ENCODE measurements at places on chromosomes 11 and 22.

DNA sequence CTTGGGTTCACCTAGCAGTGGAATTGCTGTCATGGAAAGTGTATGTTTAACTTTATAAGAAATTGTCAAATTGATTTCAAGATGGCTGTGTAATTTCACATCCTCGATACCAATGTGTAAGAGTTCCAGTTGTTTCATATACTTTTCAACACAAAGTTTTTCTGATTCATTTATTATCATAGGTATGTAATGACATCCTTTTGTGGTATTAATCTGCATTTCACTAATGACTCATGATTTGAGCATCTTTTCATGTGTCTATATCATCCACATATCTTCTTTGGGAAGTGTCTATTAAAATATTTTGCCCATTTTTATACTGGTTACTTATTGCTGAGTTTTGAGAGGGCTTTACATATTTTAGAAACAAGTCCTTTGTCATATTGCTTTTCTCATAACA lies 17.0 kb upstream of the GLYATL1B start:
- no peak for DNase-seq

DNA sequence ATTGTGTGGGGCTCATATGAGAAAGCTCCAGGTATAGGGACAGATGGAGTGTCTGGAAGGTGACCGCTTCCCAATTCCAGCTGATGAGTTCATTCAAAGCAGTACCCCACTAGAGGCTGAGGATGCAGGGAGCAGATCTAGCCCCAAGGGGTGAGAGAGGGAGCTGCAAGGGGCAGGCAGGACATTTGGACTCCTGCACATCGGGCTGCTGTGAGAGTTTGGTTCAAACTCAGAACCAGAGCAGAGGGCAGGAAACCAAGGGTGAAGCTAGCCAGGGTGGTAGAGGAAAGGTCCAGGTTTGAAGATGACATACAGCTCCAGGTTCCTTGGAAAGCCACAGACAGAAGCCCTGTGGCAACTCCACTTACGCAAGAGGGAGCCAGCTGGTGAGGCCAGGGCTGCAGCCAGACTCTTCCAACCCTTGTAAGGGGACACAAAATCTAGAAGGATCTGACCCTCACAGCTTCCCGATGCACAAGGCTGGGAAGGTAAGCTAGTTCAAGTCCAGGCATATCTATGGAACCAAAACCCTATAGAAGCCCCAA lies 1.9 kb downstream of the CSNK2A3 start:
- no peak for DNase-seq

GRCh38 chr11:65473278-65473860 lies 25.5 kb upstream of the MALAT1 start:
- DNase-seq, result no peak

DNA sequence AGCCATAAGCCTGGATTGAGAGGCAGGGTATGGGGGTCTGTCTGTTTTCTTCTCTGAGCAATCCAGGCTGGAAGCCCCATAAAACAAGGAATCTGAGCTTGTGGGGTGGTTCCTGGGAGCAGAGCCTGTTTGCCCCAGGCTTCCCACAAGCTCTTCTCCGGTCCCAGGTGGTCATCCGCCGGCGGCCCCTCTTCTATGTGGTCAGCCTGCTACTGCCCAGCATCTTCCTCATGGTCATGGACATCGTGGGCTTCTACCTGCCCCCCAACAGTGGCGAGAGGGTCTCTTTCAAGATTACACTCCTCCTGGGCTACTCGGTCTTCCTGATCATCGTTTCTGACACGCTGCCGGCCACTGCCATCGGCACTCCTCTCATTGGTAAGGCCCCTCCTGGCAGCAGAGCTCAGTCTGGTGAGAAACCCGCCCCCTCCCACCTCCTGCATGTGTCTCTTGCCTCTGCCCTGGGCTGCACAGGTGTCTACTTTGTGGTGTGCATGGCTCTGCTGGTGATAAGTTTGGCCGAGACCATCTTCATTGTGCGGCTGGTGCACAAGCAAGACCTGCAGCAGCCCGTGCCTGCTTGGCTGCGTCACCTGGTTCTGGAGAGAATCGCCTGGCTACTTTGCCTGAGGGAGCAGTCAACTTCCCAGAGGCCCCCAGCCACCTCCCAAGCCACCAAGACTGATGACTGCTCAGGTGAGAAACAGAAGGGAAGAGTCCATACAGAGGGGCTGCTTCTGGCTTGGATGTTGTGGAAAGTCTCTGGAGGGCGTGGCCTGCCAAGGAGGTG lies 11.6 kb downstream of the HTR3A start:
- DNase-seq, result no peak

DNA sequence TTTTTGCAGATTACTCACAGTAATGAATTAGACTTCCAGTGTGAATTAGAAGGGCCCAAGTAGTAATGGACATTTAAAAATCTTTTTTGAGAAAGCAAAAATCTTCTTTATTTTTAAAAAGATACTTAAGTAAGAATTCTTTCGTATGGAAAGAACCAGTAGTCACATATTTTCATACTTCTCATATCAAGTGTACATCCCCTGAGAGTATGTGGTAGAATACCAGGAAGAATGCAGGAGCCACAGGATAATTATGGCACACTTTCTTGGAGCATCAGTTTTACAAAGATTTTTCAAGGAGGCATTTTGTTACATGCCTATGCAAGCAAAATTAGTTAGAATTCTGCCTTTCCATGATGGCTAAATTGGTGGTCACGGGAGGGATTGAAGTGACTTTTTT lies 28.1 kb downstream of the POLD3 start:
- DNase-seq, result no peak

DNA sequence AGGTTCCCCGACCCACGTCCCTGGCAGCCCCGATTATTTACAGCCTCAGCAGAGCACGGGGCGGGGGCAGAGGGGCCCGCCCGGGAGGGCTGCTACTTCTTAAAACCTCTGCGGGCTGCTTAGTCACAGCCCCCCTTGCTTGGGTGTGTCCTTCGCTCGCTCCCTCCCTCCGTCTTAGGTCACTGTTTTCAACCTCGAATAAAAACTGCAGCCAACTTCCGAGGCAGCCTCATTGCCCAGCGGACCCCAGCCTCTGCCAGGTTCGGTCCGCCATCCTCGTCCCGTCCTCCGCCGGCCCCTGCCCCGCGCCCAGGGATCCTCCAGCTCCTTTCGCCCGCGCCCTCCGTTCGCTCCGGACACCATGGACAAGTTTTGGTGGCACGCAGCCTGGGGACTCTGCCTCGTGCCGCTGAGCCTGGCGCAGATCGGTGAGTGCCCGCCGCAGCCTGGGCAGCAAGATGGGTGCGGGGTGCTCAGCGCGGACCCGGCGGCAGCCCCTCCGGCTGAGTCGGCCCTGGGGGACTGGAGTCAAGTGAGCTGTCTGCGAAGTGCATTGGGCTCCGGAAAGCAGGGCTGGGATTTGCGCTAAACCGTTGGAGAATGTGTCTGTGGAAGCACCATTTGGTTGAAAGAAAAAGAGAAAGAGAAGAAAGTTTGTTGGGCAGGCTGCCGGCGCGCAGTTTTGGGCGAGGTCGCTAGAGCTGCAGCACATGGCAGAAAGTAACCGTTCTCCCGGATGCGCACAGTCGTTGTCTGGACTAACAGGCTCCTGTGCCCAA lies at the start of gene CD44:
CD44 (plus strand) TSS at position 229 of the 779 bp plus-strand sequence; CDS start at position 362, 133 bp downstream.
- peak; percentile 30 for DNase-seq

DNA sequence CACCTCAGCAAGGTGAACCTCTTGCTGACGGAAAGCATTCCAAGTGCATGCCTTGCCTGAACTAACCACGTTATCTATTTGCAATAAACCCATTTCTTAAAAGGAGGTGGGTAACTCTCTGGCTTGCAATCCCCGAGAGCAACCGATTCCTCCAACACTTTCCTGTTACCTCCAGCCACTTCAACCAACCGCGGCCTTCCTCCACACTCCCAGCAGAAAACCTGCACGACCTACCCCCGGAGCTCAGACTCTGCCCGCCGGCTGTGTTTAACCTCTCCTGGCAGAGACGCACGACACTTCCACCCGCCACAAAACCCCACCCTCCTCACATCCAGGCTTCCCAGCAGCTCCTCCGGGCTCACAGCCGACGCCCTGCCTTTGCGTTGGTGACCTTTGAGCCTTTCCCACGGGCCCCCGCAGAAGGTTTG lies 708 bp downstream of the SCO2 start:
- no peak for DNase-seq

DNA sequence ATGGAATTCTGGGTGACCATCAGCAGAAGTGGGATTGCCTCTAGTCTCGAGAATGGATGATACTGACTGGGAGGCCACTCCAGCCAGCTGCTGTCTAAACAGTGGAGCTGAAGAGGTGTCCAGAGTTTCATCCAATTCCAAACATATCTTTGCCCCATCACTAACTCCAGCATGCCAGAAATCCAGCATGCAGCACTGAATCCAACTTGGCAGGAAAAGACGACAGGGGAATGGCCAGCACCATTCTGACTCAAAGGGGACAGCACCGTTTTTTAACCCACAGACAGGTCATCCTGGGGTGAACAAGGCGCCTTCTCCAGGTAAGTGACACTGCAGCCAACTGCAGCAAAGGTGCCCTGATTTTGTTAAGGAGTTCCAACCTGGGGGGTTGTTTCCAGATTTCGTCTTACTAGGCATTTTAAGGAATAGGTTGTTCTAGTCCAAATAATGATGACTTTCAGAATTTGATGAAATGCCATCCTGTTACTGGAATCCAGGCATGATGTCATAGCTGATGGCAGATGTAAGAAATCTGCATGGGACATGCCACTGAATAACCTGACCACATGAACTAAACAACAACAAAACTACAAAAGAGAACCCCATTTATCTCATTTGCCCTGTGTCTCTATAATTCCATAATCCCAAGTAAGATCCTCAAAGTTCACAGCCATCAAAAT lies 32.3 kb downstream of the FEZ1 start:
- DNase-seq, result no peak

DNA sequence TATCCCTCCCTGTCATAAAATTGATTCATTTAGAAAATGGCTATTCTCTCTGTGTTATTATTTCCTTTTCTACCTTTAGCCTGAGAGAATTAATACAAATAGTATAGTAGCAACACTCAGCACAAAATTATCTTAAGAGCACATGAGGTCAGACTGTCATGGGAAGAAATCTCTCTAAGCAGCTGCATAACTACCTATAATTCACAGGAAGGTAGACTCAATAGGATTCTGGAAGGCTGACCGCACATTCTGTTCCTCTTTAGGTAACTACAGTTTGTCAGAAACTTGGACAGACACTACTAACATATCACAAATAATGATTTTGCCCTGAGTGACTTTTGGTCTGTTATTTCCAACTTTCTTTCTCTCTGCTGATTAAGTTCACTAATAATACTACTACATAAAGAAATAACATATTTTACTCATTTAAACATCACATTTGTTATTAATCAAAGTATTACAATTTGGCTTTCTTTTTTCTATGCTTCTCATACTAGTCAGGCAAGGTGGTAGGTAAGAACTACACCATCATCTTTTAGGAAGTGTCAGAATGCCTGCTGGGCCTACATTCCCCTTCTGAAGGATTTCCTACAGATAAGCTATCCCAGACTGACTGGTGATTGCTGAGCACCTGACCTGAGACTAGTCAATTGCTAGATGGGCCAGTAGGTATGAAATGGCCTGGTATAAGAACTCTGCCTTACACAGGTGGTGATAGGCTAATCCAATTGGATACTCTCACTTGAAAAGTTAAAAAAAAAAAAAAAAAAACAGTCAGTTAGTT lies 325.1 kb downstream of the DLG2 start:
- no peak for DNase-seq

DNA sequence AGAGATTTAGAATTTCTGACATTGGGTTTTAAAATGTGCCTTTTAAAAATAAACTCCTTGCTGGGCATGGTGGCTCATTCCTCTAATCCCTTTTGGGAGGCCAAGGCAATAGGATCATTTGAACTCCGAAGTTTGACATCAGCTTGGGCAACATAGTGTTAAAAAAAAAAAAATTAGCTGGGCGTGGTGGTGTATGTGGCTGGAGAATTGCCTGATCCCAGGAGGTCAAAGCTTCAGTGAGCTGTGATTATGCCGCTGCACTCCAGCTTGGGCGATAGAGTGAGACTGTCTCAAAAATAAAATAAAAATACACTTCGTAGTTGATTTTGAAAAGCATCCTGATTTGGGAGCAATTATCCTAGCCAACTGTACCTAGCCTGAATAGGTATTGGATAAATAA lies 3.4 kb upstream of the APLP2 start:
- no peak for DNase-seq

DNA sequence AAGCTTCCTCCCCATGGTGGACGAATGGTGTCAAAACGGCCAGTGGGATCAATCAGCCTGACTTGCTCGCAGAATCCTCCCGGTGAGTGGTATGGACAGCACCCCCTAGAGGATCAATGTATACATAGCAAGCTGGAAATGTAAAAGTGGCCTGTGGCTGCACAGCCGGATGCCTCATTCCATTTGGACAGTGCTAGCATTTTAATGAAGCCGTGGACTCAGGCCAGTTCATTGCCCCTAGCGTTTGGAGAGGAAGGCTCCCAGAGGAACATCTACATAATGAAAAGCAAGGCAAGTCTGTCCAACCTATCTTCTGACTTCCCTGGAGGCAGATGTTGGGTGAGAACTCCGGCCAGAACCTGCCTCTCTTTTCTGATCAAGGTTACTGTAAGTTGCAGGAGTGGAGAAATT lies 942.3 kb downstream of the NTM start:
- peak; percentile 50 for DNase-seq

- no peak for DNase-seq
Measured at GRCh38 chr11:15212876-15213275, 98.2 kb downstream of the INSC start.

- DNase-seq, result no peak
Measured at GRCh38 chr11:8097468-8097867, 16.5 kb downstream of the TUB start.

DNA sequence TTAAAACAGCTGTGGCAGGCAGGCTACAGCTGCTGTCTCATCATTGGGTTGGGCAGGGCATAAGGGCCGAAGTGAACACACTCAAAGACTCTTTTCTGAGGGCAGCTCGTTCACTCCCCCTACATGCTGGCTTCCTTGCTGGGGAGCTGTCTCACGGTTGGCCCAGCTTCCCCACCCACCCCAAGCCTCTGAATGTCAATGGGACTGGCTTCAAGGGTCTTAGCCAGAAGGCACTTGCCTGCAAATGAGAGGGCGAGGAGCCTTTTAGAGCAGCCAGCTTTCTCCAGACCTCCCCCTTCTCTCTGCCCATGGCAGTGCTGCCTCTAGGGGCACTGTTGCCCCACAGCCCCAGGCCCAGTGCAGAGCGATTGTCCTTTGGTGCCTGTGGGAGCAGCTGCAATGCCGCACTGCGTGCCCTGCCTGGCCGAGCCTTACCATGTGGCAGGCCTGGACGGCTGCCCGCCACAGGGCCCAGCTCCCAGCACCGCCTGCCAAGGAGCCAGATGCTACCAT lies 94.7 kb upstream of the RASSF10 start:
- DNase-seq, result peak; percentile 90

- DNase-seq, result no peak
Measured at GRCh38 chr11:67389477-67389876, 2.3 kb upstream of the RAD9A start.
